Activated naive CD8-positive, alpha-beta T cell treated with anti-CD3 and anti-CD28 coated beads for 36 hours (primary cell): ENCODE measurements at places on chromosomes 5 and 9. TPM values are rescaled to one million over a fixed set of nuclear protein-coding genes. Genes with fewer than 3 reads are reported as not detected.

DNA sequence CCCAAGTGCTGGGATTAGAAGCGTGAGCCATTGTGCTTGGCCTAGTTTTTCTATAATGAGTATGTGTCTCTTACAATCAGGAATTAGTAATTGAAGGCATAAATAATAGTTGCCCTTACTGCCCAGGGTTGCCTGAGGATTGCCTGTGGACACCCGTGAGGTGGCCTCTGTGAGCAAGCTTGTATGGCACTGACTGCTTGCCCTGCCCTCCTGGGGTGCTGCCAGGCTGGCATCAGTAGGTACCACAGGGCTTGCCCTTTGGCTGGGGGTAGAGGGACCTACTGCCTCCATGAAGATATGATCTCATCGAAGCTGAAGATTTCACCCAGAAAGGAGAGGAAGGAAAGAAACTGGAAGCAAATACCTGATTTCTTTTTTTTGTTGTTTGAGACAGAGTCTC is 23.8 kb upstream of the PHF19 start:
- DNase-seq = no peak

CDKN2B gene
- not detected for total RNA-seq

HSPB3 gene
- not detected for total RNA-seq

DNA sequence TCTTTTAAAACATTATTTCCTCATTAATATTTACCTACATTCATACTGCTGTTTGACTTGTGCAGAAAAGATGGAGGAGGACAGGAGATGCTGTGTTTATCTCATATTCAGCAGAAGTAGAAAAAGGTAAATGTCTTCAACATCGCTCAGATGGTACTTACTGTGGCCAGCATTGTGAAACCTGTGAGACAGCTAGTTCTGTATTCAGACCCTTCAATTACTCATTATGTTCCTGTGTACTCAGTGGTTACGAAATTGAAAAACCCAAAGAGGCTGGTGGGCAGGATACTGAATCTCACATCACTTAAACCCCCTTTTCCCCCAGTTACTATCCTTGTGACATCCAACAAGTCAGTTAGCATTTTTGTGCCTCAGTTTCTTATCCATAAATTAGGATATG is 216.0 kb downstream of the KDM4C start:
- DNase-seq = no peak

- no peak for DNase-seq
These were observed 301.8 kb downstream of the ARHGAP26 start for GRCh38 chr5:143071927-143072326.

- DNase-seq = peak; percentile 21
These were observed 1.3 kb downstream of the TXN start for GRCh38 chr9:110255034-110255462.

DNA sequence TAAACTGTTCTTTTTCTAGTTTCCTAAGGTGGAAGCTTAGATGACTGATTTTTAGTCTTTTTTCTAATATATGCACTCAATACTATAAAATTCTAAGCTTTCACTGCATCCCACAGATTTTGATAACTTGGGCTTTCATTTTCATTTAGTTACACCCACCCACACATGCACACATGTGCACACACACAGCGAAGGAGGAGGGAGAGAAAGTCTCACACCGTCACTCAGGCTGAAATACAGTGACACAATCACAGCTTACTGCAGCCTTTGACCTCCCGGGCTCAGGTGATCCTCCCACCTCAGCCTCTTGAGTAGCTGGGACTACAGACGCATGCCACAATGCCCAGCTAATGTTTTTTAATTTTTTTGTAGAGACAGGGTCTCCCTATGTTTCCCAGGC is 96.5 kb downstream of the SMIM23 start:
- DNase-seq = peak; percentile 30

FOXD4L5 gene
- total RNA-seq = not detected

- DNase-seq = no peak
These were observed 15.8 kb downstream of the CENPP start for GRCh38 chr9:92341578-92341977.

- no peak for DNase-seq
These were observed 356.0 kb upstream of the SEMA6A start for GRCh38 chr5:116930616-116931015.

- DNase-seq = no peak
These were observed 52.7 kb upstream of the UBTD2 start for GRCh38 chr5:172336264-172336663.

DNA sequence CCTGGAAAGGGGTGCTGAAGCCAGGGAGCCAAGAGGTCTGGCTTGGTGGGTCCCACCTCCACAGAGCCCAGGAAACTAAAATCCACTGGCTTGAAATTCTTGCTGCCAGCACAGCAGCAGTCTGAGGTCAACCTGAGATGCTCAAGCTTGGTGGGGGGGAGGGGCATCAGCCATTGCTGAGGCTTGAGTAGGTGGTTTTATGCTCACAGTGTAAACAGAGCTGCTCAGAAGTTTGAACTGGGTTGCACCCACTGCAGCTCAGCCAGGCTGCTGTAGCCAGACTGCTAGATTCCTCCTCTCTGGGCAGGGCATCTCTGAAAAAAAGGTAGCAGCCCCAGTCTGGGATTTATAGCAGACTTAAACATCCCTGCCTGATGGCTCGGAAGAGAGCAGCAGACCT is 55.5 kb upstream of the FBXL17 start:
- no peak for DNase-seq

DNA sequence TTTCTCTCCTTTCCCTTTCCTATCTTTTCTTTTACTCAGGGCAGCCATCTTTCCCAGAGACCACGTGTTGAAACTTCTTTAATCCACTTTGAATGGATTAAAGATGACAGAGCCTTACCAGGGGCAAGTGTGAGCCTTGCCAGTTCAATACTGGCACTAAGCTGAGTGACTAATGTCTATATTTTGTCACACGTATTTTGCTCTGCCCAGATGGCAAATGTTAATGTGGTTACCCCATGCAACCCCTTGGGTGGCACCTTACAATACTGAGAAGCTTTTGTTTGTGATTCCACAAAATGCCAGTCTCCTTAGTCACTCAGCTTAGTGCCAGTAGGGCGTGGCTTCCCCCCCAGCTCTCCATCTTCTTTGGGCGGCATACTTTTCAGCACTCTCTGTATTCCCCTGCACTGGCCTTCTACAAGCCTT is 24.8 kb downstream of the ANXA1 start:
- DNase-seq = no peak

CNTNAP3 gene
- not detected for total RNA-seq

FOXD4L6 gene
- not detected for total RNA-seq

DNA sequence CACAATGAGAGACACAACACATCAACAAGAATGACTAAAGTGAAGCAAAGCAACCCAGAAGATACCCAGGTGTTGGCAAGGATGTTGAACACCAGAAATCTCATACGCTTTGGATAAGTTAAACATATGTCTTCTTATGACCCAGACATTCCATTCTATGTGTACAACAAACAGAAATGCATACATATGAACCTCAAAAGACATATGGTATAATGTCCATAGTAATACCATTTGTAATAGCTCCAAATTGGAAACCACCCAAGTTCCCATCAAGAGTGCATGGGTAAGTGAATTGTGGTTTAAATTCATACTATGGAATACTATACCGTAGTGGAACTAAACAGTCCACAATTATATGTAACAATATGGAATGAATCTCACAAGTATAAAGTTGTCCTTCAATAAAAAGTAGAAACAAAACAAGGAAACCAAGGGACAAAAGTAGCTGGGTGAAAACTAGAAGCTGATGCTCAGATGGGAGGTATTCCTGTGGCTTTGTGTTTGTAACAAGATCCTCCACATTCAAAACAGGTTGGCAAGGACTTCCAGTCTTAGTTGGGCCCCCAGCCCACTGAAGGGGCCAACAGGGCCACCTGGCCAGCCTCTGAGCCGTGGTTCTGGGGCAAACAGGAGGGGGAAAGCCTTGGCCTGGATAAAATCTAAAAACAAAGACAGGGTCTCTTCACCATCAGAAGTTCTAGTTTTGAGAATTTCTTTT is 171.8 kb upstream of the PITX1 start:
- DNase-seq = no peak

DNA sequence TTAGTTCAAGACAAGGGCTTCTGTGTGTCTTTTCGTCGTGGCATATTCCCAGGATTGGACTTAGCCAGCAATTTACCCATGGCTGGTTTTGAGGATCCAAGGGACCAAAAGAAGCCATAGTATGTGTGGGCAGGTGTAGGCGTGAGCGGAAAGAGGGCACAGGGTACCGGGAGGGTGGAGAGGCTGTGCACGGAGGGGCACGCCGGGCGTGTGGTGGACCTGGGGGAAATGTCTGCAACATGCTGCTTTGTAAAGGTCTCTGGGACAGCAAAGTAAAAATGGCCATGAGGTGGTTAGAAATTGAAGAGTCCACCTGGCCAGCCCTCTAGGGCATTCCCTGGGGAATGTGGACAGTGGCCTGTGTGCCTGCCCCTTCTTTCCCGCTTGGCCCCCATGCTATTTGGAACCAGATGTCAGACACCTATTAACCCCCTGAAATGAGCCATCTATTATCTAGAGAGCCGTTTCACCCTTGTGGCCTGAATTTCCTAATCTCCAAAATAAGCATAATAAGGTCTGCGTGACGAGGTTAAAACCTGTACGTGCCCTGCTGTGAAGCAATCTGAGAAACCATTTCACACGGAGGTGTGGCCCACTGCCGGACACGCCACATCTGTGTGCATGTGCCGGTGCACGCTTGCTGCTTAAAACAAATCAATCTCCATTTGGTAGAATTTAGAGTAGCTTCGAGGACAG is 5.1 kb downstream of the FLT4 start:
- no peak for DNase-seq

DNA sequence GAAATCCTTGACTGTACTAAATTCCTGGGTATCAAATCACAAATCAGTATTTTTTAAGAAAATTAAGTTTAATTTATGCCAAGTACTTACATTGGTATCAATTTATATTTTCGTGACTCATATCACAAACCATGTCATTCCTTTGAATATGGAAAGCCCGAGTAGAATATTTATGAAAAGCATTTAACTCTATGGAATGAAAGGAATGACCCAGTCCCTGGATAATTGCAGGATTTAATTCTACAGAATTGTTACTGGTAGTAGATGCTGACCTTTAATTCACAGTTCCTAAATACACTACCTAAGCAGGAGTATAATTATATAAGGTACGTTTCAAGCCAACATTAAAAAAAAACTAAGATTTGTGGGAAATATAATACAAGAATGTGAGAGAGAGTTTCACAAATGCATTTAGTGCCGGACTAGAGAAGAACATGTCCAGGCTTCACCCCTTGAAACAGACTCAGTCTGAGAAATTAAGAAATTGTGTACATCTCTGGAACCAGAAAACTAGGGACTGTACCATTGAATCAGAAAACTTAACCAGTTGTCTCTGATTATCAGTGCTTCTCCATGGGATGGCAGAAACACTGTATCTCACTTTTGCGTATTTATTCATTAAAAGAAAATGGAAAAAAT is 28.5 kb upstream of the PLPPR1 start:
- no peak for DNase-seq

DNA sequence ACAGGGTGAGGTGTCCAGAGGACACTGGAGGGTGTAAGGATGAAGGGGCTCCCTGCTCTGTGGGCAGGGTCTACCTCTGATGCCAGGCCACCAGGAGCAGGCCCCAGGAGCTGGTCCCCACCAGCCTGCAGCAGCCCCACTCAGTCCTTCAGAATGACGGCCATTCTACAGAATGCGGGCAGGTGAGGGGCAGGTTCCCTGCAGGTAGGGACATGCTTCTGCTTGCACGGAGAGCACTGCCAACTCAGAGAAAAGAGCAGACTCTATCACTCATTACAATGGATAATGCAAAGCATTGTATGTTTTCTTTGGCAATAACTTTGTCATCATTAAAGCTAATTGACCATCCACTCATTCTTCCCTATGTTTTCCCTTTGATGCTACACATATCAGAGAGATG is 39.0 kb downstream of the DDX31 start:
- no peak for DNase-seq

DNA sequence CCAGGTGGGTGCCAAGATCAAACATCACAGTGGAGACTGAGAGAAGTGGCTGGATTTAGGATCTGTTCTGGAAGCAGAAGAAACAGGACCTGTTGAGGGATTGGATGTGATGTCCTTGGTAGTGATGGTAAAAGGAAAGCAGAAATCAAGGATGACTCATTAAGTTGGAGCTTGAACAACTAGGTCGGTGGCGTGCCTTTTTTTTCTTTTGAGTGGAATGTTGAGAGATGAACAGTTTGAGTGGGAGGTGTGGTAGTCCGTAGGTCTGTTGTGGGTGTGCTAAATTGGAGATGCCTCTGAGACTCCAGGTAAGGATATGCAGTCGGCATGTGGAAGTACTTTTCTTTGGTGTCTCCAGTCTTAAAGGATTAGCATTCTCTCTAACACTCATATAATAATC is 92.1 kb upstream of the IL12B start:
- no peak for DNase-seq

DNA sequence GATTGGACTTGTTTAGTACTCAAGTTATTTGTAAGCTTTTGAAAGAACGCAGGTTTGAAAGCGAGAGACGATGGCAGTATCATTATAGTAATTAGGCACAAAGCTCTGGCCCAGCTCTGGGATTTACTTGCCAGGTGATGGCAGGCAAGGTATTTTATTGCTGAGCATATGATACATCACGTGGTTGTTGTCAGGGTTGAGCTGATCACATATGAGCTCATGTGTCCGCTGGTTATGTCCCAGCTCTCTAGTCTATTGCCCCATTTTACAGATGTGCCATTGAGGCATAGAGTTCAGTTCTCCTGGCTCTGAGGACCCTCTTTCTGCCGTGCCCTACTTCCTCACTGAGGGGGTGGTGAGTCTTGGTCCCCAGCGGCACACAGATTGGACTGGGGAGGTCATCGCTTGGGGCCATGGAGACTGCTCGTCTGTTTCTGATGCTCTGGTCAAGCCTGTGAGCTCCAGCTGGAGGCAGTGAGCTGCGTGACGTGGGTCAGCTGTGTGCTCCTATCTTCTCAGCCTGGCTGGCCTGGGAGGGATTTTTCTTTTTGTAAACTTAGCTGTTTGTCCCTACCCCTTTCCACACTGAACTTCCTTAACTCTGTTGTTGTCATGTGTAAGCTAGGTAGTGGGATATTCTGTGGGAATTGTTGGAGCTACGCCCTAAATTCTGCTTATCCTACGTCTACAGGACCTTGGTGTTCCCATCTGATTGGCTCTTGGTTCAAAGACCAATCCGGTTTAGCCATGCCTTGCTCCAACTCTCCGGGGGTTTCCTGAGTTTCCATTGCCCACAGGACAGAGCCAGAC is 2.2 kb downstream of the NXNL2 start:
- no peak for DNase-seq

GRCh38 chr5:172854451-172854871 is 20.4 kb downstream of the ERGIC1 start:
- peak; percentile 17 for DNase-seq

GBGT1 gene
- total RNA-seq = 1.6 TPM

GRCh38 chr9:119758241-119758640 is 389.0 kb upstream of the BRINP1 start:
- no peak for DNase-seq

- DNase-seq = no peak
These were observed 668 bp downstream of the ETF1 start for GRCh38 chr5:138542180-138542955.

KIF2A gene
- 175 TPM for total RNA-seq

- no peak for DNase-seq
These were observed 1.2 kb upstream of the GARIN3 start for GRCh38 chr5:157167214-157167621.

- no peak for DNase-seq
These were observed 361.3 kb downstream of the ENC1 start for GRCh38 chr5:74279244-74279643.
